Fibroblast of skin of right quadriceps (primary cell): ENCODE measurements at places on chromosomes 2 and 18.
A peak's percentile ranks its signal among the peaks of the same experiment; 100 is the strongest.

GRCh38 chr2:216676630-216677029 lies 18.7 kb downstream of the IGFBP5 start:
- DNase-seq = no peak

GRCh38 chr18:52313213-52313612 lies 26.8 kb upstream of the DCC start:
- no peak for DNase-seq

DNA sequence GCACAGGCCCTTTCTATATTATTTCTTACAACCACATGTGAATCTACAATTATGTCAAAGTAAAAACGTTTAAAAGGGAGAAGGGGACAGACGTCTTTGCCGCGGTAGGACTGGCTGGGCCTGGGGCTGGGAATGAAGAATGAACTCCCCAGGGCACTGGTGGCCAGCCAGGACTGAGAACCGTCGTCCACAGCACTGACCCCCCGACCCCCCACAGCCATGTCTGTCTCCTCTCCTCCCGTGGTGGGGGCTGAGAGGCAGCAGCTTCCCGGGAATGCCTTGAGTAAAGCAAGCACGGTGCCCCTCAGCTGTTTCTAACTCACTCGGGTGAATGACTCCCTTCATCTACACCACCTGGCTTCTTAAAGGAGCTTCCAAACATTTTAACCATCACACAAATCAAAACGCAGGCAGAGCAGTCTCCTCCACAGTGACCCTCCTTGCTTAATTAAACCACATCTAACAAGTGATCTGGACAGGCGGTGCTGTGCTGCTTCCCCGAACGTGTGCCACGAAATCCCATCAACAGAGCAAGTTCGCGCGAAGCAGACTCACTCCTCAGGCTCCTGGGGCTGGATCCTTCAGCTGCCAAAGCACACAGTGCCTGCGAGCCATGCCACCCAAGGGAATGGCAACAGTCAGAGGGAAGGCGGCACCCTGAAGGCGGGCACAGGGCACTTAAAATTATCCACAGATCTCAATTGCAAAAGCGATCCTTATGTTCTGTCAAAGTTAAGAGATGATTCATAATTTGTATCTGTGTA lies 217.7 kb downstream of the EIPR1 start:
- DNase-seq = no peak

DNA sequence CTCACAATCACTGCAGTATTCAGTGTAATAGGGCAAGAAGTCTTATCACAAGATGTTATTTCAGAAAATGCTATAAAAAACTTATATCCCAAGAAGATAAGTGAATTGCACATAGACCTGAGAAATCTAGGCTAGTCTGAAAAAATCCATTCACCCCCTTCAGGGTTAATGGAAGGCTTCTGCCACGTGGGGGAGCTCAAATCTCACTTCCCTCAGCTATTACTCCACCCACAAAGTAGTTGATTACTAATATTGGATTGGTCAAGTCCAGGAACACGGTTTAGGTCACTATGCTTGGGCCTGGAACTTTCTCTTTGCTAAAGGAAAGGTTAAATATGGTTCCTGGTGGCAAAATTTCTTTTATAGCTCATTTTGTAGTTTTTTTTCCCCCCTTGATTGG lies 51.2 kb upstream of the ADAM23 start:
- peak; percentile 31 for DNase-seq

DNA sequence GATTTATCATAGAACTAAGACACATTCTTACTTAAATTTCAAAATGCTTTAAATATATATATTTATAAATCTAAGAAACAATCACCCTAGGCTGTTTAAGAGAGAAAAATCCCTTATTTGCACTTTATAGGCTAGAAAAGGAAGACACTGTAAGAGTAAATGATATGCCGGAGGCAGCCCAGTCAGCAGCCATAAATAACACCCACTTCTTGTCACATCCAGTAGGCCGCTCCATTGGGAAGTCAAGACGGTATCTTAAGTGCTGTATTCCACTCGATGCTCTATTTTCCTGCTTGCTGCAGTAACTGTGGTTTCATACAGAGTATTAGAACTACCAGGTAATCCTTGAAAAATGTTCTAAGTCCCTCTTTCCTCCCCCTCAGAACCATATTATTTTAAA lies 57.9 kb downstream of the ABCA12 start:
- no peak for DNase-seq

- peak; percentile 74 for DNase-seq
These were observed 90.6 kb upstream of the ARL4C start for GRCh38 chr2:234587341-234588053.

DNA sequence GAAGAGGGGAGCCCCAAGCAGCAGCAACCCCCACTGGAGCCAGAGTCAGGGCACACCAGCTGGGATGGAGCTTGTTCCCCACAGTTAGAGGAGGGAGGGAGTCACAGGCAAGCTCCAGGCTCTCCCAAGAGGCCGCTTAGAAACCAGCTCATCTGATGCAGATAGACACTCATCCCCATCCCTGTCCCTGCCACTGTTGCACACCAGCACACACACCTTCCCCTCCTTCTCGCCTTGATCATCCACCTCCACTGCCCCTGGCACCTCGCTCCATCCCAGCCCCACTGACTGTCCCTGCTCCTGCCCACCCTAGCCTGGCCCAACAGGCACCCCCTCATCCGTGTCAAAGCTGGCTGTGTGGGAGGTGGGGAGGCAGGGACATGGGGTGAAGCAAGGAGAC lies 1.5 kb upstream of the RUFY4 start:
- no peak for DNase-seq

DNA sequence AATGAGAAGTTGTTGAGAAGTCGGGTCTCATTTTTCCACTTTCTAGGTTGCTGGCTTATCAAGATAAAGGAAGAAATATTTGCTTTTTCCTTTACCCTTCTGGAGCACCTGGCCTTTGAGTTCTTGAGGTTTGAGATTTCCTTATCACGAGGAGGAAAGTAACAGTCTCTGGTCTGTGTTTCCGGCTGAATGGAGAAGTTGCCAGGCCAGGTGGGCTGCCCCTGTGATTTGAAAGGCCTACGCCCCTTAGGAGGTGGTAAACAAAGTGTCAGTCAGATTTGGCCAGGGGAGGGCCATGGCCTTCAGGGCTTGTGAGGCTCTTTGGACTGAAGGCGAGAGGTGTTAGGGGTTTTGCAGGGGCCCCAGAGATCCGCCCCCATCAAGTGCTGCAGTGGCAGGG lies 156.7 kb upstream of the HAAO start:
- DNase-seq = no peak

- DNase-seq = no peak
These were observed 815 bp downstream of the GMCL1 start for GRCh38 chr2:69830045-69830905.

DNA sequence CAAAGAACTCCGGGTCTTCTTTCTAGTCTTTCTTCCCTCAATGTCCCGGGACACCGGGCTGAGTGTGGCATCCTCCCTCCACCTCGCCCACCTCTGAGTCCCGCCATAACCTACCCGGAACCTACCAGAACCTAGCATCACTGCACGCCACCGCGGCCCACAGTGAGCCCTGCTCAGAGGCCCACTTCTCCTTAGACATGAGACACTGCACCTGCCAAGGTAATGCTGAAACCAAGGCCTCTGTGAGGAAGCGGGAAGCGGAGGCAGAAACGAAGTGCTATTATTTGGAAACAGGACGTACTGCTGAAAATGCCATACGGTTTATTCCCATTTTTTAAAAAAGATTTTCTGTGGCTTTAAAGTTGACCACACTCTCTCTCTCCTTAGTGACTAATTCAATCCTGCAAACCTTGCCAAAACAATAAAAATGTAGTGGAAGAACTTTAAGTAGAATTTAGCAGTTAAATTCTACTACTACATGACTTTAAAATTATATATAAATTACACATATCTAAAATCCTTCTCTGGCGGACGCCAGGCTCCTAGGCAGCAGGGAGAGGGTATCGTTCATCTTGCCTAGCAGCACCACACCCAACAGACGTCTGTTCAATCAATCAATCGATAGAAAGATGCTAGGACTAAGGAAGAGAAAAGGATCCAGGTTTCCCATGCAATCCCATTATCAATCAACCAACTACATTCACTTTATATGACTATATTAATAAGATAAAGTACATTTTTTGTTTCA lies 82.0 kb downstream of the ZNF516 start:
- DNase-seq = peak; percentile 61

GRCh38 chr2:238523158-238524110 lies 96.7 kb downstream of the ASB1 start:
- DNase-seq = peak; percentile 79

DNA sequence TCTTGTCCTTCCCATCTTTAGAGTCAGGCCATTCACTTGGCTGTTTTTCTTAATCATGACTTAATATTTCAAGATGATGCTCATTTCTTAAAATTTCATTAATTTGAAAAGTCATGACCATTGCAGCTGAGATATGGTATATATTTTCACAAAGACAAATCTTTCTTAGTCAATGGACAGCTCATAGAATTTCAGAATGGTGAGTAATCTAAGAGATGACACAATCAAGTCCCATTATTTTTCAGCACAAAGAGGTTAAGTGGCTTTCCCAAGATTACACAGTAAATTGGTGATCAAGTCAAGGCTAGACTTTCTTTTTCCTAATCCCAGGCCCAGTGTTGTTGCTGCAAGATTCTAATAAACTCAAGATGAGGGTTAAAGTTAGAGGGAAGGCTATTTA lies 34.4 kb upstream of the NT5C1B start:
- DNase-seq = peak; percentile 78

GRCh38 chr2:222194669-222195068 lies 104.1 kb downstream of the PAX3 start:
- DNase-seq = no peak

DNA sequence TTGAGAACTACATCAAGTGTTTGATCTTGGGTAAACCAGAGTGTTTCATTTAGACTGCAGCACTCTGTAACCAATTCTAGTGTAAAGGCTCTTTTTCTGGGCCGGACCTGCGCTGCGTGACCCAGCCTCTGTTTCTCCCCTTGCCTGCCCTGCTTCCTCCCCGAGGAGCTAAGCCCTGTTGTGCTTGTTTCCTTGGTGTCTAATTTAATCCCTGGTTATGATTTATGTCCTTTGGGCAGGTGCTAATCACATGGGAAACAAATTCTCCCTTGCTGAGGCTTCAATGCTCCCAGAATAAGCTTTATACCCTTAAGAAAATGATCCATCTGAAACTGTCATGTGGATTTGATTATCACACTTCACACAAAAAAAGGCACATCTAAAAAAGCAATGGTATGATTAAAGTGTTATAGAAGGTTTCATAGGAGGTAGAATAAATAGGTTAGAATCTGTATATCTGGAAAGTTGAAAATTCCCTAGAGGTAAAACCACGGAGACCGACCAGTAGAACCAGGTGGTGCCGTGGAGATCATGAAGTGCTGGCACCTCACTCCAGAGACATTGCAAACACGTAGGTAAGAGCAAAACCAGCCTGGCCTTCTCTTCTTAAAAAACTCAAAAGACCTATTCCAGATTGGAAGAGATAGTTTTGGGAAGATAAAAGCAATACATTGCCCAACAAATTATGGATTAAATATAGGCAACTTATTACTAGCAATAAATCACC lies 31.0 kb upstream of the SLC9A2 start:
- DNase-seq = no peak

DNA sequence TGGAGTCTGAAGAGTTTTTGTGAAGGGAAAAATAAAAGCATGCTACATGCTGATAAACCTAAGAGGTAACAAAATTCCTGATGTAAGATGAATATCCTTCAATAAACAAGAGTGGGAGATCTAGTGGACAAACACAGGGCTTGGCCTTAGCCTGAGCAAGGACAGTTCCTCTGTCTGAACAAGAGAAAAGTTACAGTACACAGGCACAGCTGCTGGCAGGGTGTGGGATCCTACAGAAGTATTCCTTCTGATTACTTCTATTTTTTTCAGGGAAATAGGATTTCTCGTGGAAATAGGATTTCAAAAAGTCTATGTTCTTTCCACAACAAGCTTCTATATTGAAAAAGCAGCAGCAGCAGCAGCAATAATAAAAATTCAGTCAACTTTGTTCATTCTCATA lies 54.1 kb downstream of the NBAS start:
- no peak for DNase-seq

DNA sequence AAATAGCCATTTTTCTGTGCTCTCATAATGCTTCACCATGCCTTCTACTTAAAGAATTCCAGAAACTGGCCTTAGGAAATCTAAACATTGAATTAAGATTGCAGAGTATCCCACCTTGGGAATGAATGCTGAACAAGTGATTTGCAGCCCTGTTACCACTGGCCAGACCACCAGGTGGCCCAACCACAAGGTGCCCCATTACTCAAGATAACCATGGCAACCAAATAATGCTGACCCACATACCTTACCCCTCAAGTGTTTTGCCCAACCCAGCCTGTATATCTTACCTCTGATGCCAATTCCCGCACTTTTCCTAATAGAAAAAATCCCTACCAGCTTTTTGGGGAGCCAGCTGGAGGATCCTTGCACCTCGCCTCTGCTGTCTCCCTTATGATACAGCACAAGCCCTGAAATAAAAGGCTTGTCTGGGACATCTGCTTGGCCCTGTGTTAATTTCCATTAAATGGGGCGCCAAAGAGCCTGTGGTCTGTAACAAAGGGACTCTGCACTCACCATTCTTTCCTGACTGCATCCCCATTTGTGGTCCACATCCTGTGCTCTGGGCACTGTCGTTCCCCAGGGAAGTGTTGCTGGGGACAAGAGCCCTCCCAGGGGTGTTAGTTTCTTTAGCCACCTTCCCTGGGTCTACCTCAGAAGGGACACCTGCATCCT lies 17.3 kb upstream of the KCNF1 start:
- DNase-seq = no peak

- no peak for DNase-seq
These were observed 23.8 kb downstream of the CD28 start for GRCh38 chr2:203730076-203730729.

- no peak for DNase-seq
These were observed 121.8 kb downstream of the PLB1 start for GRCh38 chr2:28617502-28618184.

DNA sequence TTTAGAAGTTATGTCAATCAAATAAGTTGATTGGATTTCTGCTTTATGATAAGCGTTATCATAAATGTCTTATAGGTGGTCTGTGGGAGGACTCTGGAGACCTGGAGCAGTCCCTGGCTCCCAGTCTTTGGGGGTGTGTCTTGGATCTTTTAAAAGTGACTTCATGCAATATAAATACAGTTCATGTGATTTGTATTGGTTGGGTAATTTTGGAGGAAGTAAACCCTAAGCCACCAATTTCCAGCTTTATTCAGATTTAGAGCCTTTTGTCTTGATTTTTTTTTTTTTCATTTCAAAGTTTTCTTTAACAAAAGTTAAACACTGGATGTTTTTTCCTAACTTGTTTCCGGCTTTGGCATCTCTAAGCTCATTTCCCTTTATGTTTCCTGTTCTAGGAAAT lies 68.8 kb downstream of the MAP4K4 start:
- DNase-seq = no peak

DNA sequence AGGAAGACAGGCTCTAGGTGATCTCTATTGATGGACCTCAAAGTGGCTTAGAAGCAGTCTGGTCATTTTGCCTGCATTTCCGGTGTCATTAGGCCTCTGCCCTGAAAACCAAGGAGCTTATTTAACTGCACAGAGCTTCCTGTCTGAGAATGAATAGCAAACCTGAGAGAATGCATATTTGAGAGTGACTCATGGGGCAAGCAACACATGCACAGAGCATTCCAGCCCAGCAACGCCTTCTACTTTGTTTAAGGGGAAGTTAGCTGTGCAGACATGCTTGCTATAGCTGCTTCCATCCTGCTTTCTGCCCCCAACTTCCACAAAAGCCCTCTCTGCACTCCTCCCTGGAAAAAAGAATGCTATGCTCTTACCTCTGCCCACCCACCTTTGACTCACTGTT lies 232.8 kb downstream of the GRB14 start:
- DNase-seq = peak; percentile 81
